ENCODE measurements at places on chromosomes 12 and 14.
A peak's percentile ranks its signal among the peaks of the same experiment; 100 is the strongest.

DNA sequence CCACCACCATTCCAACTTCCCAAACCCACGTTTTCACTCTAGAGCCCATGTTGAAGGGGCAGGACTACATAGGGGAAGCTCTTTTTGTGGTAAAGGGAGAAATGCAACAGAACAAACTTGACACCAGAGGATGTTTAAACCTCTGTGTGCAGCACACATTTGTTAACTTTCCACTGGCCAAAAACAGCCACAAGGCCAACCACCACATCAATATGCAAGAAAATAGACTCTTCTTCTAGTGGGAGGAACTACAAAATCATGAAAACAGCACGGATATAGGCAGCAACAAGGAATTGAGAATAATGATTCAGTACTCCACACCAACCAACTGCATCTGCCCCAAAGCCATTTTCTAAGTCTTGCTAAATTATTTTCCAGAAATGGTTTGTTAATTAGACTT, 66.3 kb upstream of the CEP83 start:
- DNase-seq, result no peak

- peak; percentile 89 for DNase-seq
Measured at GRCh38 chr14:58082491-58083098, 69.4 kb downstream of the ARMH4 start.

DNA sequence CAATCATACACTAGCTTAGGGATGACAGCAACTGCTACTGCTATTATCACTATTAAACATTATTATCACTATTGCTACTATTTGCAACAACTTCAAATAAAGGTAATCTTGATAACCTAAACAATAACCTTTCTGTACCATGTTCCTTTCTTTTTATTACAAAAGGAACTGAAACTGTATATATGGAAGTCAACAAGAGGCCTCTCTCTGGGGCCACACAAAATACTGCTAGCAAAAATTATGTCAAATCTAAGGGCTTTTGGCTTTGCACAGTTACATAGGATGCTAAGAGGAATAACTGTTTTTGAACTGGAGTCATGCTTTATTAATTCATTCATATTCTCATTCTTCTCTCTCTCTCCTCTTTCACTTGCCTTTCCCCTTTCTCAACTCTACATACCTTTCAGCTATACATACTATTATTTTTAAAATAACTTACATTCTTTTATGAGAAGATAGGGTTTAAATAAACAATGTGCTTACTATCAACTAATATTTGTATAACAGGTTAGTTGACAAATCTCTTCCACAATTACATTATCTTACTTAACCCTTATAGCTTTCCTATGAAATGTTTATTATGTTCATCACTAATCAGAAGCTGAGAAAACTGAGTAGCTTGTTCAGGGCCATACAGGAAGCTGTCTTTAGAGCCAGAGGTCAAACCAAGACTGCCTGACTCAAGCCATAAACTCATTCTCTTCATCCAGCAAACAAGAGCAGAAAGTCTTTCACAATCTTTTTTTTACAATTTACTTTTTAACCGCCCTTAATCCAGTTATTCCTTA, 25.7 kb downstream of the SPTSSA start:
- peak; percentile 91 for DNase-seq

DNA sequence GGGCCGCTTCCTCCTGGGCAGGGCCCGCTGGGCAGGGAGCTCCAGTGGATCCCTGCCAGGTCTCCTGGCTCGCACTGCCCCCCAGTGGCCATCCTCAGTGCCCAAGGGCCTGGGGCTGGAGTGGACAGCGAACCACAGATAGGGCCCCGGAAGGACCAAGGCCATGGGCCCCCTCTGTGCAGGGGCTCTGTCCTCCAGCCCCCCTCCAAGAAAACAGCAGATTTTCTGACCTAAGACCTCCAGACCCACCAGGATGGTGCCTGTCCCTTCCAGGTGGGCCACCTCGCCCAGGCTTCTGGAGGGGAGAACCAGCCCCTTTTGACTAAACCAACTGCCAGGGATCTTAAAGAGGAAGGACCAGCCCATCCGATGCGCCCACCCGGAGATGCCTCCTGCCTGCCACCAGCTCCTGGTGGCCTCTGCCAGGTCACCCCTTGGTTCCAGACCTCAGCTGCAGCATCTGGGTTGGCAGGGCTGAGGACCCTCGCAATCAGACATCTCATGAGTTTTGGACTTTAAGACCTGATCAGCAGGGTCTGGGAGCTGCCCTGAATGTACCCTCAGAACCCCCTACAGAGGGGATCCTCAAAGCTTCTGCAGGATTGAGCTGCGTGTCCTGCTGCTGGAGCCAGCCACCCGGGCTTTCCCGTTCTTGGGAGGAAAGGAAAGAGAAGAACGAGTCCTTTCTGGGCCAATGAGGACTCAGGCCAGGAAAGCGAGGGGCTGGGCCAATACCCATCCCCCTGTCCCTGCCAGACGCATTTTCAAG, 325.8 kb upstream of the DIO3 start:
- no peak for DNase-seq

- DNase-seq, result peak; percentile 14
Measured at GRCh38 chr12:68158432-68158831, 1.1 kb downstream of the IFNG start.

- peak; percentile 43 for DNase-seq
Measured at GRCh38 chr14:23141706-23142444, 22.8 kb upstream of the CEBPE start.

- DNase-seq, result peak; percentile 83
Measured at GRCh38 chr14:68564826-68565759, 227.8 kb downstream of the ZFP36L1 start.

DNA sequence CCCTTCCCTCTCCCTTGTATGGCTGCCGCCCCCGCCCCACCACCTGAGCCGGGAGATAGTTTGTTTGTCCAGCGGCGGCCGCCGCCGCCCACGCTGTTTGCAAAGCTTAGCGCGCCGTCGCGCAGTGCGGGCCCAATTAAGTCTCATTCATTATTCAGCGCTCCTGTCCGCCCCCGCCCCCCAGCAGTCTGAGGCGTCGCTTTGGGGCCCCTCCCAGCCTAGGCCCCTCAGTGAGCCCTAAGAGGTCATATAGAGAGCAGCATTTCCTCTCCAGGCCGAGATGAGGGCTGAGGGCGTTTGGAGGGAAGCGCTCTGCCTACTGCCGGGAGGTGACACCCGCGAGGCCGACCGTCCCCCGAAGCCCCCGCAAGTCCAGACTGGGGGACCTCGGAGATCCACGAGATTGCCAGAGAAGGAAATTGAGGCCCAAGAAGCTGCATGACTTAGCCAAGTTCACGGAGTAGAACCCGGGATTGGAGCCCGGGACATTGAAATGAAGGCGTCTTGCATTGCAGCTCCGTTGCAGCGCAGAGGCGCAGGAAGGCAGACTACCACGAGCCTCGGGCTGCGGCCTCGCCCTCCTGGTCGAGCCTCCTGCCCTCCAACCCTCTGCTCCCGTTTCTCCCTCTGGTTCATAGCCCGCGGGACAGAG, at the start of gene DNAJC22:
Gene DNAJC22, plus strand, starts transcription at position 230 of the 652 bp plus-strand sequence. CDS start 1,985 bp downstream, outside the sequence.
- DNase-seq, result no peak

- peak; percentile 80 for DNase-seq
Measured at GRCh38 chr12:14775636-14775980, 27.7 kb downstream of the WBP11 start.

DNA sequence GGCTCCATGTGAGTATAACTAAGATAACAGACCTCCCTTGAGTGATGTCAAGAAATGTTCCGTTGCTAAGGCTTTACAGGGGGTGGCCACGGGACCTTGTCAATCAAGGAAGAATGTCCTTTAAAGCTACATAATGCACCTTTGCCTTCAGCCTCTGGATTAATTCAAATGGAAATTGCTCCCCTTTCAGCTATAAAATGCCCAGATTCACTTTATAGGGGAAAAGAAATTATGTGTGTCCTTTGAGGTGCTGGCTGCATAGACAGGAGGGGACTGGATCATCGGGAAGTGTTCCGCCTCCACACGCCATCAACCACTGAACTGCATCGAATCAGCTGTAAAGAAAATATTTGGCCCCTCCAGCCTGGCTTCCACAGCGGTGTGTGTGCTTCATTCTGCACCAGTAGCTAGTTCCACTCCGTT, 415.4 kb downstream of the DPF3 start:
- no peak for DNase-seq

GRCh38 chr12:104137001-104137901, 759 bp downstream of the NFYB start:
- DNase-seq, result peak; percentile 62

GRCh38 chr12:30874455-30875321, 51.9 kb upstream of the TSPAN11 start:
- no peak for DNase-seq

- DNase-seq, result no peak
Measured at GRCh38 chr12:28388879-28389278, 198.6 kb downstream of the CCDC91 start.

DNA sequence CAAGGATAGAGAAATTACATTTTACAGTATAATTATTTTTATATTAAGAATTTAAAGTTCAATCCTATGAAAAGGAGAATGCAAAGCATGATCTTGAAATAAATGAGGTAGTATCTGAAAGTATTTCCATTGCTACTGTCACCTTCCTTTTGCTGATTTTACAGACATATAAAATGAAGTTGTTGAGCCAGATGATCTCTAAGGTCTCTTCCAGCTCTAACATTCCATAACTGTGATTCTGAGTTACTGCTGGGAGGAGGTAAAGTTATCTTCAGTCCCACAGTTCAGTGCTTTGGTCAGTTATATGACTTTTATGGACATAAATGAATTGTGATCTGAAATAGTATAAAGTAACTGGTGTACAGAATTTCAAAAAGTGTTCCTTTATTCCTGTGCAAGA, 52.8 kb downstream of the SLC38A6 start:
- DNase-seq, result no peak

DNA sequence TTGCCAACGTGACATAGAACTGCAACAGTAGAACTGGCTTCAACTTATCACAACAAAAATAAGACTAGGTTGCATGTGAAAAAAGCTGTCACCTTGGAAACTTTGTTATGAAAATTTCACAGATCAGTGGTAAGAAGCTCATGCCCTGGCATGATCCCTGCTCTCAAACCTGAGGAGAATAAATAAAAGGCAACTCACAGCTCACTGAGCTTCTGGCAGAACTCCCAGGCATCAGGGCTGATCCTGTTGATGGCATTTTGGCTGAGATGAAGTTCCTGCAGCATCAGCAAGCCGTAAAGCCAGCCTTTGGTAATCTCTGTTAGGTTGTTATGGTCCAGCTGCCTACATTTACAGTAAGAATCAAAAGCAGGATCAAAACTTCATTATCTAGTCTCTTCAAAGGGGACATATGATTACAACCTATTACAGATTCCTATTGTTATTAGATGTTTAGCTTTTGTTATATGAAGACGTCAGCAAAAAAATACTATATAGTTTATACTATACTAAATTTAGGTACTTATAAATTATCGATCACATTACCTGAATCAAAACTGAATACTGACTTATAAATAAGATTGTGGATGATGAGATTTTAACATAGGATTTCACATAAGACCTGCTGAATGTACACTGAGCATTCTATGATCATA, 32.0 kb downstream of the LRIG3 start:
- DNase-seq, result peak; percentile 61

- peak; percentile 52 for DNase-seq
Measured at GRCh38 chr12:40999210-40999609, 188.9 kb upstream of the PDZRN4 start.

GRCh38 chr14:30223385-30223785, 295.7 kb upstream of the PRKD1 start:
- peak; percentile 91 for DNase-seq

- DNase-seq, result no peak
Measured at GRCh38 chr12:27622436-27623195, 73.6 kb upstream of the REP15 start.

All from amniotic epithelial cell (primary cell).